ENCODE measurements at places on chromosomes 2 and 18. TPM values are rescaled to one million over a fixed set of nuclear protein-coding genes. Genes with fewer than 3 reads are reported as not detected.

DNA sequence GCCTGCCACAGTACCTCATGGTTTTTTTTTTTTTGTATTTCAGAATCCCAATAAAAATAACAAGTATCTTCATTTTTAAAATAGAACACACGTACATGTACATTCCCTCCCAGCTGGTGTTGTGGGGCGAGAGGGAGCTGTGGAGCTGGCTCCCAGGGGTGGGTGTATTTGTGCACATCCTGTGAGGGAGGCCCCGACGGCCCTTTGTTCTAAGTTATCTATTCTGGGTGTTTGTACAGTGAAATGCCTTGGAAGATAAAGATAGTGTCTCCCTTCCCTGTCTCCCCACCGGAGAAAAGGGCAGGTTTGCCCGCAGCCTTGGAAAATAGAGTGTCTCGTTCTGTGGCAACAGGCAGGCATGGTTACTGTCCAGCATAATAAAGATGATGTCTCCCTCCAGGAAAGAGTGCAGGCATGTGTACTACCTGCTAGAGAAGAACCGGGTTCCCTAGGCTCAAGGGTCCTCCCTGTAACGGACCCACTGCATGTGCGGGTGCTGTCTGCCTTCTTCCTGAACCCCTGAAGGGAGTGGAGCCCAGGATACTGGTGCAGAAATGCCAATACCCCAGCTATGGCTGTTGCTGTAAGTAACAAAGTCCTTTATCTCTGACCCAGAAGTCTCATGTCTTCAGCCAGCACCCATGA is 12.1 kb upstream of the ALLC start:
- no peak for DNase-seq

DNA sequence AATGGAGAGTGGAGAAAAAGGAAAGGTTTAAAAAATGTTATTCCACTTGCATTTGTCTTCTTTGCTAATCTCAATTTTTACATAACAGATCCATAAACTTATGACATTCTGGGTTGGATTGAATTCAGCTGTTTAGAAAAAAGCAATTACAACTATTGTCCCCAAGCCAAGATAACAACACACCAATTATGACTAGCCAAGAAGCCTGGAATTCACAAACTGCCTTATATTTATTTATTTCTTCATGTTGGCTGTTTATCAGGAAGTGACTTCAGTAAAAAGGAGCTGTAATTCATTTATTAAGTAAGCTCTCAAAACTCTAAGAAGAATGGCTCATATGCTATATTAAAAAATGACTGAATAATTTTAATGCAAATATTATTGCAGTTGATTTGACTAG is 137.4 kb downstream of the CALCRL start:
- peak; percentile 48 for DNase-seq

DNA sequence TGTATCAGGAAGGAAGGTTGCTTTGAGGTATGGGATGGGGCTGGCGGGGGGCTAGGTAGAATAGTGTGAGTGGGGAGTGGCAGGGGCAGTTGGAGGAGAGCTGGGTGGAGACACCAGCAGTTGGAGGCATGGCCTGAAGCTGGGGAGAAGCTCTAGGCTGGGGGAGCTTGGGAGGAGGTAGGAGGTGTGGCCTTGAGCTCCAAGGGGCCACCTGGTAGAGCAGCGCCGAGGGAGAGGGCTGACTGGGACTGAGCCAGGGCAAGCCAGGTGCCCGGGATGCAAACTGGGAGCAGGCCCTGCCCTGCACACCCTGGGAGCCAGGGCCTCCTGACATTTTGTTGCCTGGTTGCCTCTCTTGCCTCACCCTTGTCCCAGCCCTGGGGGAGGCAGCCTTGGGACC is 33.1 kb upstream of the PDIA6 start:
- DNase-seq = no peak

- no peak for DNase-seq
These were observed 163.3 kb upstream of the CDH7 start for GRCh38 chr18:65587491-65587890.

DNA sequence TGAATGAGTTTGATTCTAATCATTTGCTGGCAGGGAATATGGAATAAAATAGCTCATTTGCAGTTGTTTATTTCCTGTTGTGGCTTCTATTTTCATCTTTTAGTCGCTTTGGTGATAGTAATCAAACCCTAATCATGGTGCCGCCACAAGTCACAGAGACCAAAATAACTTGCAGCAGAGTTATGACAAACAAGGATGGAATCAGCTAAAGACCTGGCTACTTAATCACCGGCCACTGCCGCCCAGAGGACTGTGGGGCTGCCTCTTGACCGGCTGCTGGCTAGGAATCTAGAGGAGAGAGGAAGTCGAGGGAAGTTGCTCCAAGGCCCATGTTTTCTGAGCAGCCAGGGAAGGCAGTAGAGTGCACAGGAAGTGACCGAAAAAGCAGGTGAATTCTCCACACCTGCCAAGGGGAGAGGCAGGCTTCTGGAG is 5.1 kb upstream of the SMAD7 start:
- peak; percentile 77 for DNase-seq

- no peak for DNase-seq
These were observed 59.7 kb upstream of the PHLPP1 start for GRCh38 chr18:62655520-62656219.

DNA sequence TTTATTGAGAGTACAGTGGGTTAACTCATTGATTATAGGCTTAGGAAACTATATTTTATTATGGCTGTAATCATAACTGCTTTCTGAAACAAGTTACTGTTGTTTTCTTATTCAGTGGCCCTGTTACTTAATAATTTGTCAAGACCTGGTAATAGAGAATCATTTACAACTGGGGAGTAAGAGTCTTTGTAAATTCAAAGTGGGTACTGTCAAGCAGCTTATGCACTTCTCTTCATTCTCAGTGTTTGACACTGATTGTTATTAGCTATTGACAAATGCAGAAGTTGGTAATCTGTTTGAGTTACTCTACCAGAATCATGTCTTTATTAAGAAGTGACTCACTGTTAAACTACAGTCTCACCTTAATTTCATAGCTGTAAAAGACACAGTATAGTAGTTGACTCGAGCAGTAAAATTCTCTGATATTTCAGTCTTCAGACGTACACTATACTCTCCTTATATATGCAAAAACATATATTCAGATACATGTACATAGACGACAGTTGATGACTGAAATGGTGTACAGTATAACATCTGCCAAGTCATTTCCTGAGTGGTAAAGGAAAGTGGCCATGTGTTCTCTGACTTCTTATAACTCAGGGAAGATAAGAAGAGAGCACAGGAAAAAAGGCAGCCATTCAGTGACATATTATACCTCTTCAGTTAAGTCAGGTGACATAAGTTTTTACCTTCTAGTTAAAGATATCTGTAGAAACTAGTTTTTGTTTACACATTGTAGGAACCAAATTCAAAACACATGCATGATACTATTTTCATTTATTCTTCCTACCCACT is 36.0 kb upstream of the TTC27 start:
- DNase-seq = peak; percentile 25

DNA sequence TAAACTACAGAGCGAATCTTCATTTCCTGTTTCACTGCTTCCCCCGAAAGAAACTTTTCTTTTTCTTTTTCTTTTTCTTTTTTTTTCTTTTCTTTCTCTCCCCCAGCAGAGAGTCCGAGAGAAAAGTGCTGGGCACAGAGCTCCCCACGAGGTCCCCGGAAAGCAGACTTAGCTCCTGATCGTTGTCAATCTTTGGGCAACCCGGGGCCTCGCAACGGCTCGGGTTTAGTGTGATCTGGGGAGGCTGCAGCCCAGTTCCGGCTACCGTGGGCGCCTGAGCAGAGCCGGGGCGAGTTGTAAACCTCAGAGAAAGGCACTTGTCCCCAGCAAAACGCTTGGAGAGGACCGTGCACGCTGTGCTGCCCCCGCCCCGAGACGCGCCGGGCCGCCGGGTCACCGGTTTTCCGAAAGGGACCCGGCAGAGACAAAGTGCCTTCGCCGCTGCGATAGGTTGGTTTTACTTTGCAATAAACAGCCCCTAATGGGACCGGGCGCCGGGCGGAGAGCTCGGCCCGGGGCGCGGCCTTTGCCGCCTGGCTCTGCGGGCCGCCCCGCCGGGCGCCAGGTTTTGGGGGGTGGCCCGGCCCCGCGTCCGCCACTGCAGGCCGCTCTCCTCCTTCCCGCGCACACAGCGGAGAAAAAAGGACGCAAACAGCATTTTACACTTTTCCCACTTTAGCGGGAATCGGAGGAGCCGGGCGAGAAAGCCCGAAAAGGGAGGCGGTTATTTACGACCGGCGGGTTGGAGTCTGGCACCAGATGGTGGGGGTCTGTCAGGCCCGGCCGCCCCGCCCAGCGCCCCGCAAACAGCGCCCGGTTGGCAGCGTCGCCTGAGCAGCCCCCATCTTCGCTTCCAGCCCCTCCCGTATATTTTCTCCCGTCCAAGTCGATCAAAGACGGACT is 136.0 kb downstream of the INSIG2 start:
- peak; percentile 6 for DNase-seq

GRCh38 chr2:237869343-237870102 is 10.1 kb downstream of the RAMP1 start:
- no peak for DNase-seq

GRCh38 chr2:170177950-170178781 is at the start of gene MYO3B:
Gene MYO3B (plus strand): TSS chr2:170178147. CDS start chr2:170178288, 141 bp downstream.
- peak; percentile 55 for DNase-seq

DNA sequence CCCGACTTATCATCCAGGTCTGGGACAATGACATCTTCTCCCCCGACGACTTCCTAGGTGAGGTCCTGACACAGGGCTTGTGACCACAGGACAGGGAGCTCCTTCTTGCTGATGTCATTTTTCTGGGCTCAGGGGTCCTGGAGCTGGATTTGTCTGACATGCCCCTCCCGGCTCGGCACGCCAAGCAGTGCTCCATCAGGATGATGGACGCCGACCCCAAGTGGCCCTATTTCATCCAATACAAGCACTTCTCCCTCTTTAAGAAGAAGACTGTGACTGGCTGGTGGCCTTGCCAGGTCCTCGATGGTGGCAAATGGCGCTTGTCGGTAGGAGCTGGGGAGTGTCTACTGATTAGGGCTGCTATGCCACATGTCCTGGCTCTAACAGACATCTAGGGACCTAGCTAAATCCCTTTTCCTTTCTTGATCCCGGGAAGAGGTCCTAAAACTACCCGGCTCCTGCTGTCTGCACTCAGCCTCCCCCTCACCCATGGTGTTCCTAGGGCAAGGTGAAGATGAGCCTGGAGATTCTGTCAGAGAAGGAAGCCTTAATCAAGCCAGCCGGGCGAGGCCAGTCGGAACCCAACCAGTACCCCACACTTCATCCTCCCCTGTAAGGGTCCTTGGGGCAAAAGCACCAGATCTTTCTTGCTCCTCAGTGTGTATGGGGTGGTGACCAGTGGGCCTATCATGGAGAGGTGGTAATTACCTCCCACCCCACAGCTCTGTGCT is 36.7 kb downstream of the LMAN2L start:
- no peak for DNase-seq

- DNase-seq = no peak
These were observed 70.1 kb downstream of the NOL10 start for GRCh38 chr2:10619643-10620042.

- DNase-seq = no peak
These were observed 778.5 kb downstream of the ERBB4 start for GRCh38 chr2:211760103-211760502.

DNA sequence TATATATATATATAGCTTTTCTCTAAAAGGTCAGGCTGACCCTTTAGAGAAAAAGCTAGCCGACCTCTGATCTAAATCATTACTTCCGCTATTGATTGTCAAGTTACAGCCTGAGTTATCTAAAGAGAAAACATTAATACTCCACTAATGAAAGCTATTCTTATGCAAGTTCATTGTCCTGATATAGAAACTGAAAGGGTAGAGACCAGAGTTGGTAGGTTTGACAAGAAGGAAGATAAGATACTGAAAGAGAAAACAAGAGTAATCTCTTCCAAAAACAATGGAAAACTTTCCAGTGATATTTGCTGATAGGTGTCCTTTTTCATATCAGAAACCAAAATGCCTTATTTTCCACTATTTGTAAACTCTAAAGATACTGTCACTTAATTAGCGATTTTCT is 62.8 kb upstream of the SLC39A10 start:
- peak; percentile 27 for DNase-seq

DNA sequence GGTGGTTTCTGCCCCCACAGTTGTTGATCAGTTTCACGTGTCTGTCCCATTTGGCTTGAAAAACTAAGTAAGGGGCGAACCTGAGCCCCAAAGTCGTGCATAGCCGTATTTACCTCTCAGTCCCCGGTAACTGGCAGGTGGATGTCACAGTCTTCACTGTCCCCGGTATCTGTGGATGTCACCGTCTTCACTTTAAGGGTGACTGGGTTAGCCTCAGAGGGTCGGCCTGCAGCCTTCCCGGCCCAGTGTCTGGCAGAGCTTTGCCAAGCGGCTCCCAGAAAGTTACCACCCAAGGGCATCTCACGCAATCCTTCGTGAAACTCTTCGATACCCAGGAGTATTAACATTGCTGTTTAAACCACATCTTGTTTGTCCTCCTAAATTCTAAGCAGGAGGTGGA is 125.3 kb upstream of the CTDP1 start:
- no peak for DNase-seq

DNA sequence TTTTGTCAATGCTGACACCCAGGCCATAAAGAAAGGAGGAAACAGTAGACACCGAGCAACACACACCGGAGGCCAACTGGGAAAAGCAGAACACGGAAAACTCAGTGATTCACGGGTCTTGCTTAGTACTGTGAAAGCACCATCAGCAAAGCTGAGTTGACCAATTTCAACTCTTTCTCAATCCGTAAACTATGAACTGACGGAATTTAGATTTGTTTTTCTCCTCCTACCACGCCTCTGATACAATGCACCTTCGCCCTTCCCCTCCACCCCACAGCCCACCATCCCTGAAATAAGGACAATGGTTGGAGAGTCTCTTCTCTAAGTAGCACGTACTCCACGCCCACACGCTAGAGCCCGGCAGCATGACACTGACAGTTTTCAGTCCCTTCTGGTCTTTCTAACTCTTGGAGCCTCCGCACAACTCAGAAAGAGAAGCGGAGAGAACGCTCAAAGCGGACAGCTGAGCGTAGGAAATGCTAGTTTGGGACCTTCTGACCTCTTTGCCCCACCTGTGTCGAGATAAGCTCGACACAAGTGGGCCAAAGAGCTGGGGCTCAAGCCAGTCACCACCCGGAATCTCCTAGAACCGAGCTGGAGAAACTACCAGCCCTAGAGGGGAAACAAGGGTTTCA is 669 bp downstream of the LNPK start:
- DNase-seq = peak; percentile 51

The DRC1 gene
- not detected for total RNA-seq

The CYTIP gene
- total RNA-seq = 0.82 TPM

The CTNNA2 gene
- 0.36 TPM for total RNA-seq

The SDC1 gene
- 4.6 TPM for total RNA-seq

The TCF4 gene
- 105 TPM for total RNA-seq

The NMUR1 gene
- total RNA-seq = not detected
